ENCODE measurements at places on chromosomes 7 and 10.

- no peak for DNase-seq
Measured at GRCh38 chr7:36151921-36152755, 916 bp upstream of the EEPD1 start.

DNA sequence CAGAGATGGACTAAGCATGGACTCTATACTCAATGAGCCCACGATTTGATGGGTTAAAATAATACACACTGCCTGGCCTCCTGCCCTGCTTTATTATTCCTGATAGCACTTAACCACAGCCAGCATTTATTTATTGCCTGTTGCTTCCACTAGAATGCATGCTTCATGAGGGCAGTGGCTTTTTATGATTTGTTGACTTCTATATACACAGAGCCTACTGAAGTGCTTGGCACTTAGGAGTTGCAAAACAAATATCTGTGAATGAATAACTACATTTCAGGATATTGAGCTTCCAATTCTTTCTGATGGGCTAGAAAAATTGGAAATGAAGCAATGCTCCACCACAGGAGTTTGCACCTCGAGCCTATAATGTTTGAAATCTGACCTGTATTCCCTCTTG, 513.6 kb upstream of the ZMIZ1 start:
- no peak for DNase-seq

- no peak for DNase-seq
Measured at GRCh38 chr10:50572017-50572491, 51.7 kb downstream of the SGMS1 start.

DNA sequence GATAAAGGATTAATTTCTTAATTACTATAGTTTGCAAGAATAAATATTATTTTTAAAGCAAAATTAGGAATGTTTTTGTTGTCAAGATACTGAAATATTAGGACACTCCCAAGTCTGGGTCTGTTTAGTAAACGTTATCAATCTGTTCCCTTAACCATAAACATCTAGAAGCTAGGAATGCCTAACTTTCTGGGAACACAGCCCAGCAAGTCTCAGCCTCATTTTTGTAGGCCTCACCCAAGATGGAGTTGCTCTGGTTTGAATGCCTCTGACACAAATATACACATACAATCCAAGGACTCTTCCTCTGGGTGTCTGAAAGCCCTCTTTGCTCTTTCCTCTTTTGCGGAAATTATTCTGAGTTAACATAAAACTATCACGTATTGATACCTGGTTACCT, 487.4 kb upstream of the CELF2 start:
- DNase-seq, result no peak

Measured in AG04450 (cell line).